ENCODE measurements at places on chromosomes 6 and 20.

DNA sequence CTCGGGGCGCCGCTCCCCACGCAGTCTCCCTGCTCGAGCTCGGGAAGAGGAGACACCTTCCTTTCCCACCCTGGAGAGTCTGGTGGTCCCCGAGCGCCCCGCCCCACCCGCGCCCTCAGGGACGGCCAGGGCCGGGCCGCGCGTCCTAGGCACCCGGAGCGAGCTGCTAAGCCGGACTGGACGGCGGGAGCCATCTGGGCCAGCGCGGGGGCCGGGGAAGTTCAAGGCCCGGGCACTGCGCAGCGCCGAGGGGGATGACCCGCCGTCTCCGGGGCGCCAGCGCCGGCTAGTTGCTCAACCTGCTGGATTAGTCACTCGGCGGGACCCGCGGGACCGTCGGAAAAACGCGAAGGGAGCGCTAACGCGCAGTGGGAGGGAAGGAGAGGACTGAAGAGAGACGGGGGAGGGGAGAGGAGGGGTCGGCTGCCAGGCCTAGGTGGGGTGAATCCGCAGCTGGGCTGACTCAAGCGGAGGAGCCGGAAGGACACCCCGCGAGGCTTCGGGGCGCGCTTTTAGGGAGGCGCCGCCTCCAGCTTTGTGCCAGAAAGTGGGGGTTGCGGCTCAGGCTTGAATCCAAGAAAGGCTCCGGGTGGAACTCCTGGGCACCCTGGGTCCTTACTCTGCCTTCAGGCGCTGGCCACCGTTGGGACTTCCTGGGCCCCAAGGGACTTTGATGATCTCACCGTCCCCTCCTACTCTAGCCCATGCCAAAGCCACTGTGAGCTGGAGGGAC is 75.7 kb upstream of the FOXP4 start:
- DNase-seq: no peak

DNA sequence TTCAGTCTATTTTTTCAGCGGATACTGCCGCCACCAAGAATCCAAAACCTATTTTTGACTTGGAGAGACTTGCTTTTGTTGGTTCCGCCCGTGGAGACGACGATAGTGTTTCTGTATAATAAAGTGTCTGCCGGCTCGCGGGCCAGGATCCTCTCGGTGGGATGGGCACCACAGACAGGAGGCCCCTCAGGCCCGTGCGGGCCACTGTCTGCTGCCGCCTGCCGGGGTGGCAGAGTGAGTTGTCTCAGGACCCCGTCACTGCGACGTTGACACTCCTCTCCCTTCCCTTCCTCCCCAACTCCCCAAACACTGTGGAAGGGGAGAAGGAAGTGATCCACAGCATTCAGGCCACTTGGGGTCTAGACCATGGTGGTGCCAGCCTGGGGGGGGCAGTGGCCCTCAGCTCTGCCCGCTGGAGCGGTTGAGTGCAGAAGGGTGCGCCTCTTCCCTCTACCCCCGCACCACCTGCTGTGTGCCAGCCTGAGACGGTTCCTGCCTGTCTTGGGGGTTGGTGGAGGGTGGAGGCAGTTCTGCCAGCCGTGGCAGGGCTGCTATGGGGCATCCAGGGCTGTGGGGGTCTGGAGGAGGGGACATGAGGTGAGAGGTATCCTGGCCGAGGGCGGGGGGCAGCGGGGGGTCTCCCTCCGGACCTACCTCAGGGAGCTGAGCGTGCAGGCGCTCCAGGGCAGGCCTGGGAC is 17.5 kb downstream of the RBM38 start:
- DNase-seq: no peak

DNA sequence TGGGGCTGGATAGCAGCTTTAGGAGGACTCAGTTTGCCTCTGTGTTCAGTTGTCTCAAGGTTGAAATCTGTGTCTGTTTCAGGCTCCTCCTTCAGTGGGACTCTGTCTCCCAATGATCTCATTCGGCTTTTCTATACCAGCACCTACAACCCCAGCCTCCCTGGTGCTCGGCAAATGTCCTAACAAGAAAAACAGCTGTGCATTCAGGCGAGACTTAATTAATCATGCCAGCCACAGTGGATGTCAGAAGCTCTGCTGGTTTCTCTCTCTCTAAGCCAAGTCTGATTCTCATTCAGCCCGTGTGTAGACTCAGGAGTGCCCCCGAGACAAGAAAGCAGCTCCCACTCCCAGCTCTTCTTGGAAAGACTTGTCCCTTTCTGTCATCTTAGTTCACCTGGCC is 46.8 kb downstream of the SUN5 start:
- no peak for DNase-seq

GRCh38 chr20:13302647-13303450 is 81.8 kb downstream of the ISM1 start:
- peak; percentile 47 for DNase-seq

DNA sequence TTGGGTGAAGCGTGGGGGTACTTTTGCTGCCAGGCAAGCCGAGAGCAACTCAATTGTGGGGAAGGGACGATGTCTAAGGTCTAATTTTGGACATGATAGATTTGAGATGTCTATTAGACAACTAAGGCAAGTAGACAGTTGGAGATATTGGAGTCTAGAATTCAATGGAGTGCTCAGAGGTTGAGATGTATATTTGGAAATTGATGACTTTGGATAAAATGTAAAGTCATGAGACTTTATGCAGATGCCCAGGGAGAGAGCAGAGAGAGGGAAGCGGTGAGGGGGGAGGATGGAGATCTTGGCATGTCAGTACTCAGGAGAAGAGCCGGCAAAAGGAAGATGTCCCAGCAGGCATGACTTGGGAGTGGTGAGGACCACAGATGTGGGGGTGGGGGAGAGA is 6.9 kb downstream of the MYLK2 start:
- DNase-seq: no peak
